ENCODE measurements at places on chromosomes 13 and 19.

GRCh38 chr19:9914315-9915207, 21.8 kb downstream of the OLFM2 start:
- peak; percentile 81 for DNase-seq

GRCh38 chr19:10353793-10354391, 14.5 kb upstream of the ICAM3 start:
- no peak for DNase-seq

DNA sequence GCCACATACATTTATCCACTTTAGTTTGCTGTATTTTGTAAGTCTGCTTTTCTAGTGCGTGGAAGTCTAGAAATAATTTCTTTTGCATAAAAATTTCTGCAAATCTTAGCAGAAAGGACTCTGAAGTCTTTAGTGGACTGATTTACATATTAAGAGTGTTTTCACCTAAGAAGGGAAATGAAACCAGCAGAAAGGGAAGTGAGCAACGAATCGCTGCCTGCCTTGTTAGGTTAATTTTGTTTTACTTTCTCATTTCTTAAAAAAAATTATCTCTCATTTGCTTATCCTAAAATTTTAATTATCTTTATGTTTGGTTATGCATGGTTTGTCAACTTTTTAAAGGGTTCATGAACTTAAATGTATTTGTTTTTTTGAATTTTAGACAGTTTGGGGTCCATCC, 767 bp upstream of the GPR18 start:
- peak; percentile 52 for DNase-seq

- no peak for DNase-seq
These were observed 78.2 kb downstream of the RASA3 start for GRCh38 chr13:114054264-114054663.

GRCh38 chr13:81139987-81140386, 799.1 kb upstream of the SPRY2 start:
- DNase-seq: no peak

GRCh38 chr19:45475537-45476291, 7.9 kb downstream of the FOSB start:
- no peak for DNase-seq

GRCh38 chr13:24868874-24869273, 104.9 kb downstream of the RNF17 start:
- no peak for DNase-seq

GRCh38 chr13:101858860-101859259, 406.4 kb downstream of the ITGBL1 start:
- no peak for DNase-seq
